NCI-H2171 treated with DMSO at 0.1 percent for 48 hours (cell line): ENCODE measurements at places on chromosomes 5 and 9.
A peak's percentile ranks its signal among the peaks of the same experiment; 100 is the strongest.

DNA sequence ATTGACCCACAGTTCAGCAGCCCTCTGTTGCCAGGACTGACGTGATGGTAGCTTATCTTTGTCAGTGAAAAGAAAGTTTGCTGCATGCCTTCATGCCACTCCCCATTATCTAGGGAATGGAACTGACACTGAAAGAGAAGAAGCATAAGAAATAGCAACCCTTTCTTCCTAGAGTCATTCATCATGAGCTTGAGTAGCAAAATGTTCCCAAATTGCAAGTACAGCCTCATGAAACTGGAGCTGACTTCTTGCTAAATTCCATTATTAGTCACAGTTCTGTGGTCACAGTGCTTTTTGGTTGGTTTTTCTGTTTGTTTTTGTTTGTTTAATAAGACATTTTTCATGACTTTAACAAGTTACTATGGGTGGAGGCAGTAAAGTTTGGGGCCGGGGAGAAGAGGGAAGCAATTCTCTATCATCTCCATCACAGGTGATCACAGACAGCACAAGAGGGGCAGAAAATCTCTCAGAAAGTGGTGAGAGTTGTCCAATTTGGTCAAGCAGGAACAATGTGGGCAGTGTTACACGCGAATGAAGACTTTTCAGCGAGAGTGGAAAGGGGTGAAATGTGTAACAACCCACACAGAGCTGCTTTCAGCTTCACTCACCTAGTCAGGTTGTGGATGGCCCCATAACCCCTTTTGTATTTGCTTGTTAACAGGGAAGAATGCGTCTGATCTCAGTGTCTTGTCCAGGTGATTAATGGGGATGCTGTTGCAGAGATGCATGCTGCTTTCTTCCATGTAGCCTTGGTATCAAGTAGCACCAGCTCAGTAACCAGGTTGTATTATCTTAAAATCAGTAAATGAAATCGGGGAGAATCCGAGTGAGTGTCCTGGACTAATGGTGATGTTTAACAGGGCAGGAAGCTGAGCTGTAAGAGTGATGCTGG is 440.4 kb downstream of the DMRT2 start:
- no peak for DNase-seq

DNA sequence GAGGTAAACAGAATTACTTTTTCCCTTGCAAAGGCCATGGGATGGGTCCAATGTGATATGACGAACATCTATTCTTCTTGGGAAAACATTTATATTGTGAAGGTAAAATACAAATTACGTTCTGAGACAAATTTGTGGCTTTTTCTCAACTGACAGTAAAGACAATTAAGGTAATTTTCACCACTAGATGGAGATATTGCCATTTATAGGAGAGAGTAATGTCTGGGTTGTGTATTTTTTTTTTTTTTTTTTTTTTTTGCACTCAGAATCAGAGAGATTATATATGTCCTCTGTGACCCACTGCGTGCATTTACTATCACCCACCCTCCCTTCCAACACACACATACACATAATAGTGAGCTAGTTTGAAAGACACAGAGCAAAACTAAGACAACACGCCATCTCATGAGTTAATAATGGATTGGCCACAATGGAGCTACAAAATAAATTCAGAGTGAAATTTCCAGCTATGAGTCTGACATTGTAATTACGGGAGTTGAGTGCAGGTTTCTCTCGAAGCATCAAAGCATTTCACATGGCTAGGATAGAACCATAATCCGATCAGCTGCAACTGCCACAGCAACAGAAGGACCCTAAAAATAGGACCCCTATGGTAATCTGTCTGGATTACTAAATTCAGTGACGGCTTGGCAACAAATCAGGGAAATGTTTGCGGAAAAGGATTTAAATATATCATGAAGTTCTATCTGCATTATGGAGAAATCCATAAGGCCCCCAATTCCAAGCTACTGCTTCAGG is 49.2 kb downstream of the ANXA1 start:
- DNase-seq = peak; percentile 41

GRCh38 chr5:38009749-38010358 is 170.0 kb upstream of the GDNF start:
- peak; percentile 68 for DNase-seq

GRCh38 chr5:155017610-155018009 is 4.1 kb downstream of the KIF4B start:
- no peak for DNase-seq

DNA sequence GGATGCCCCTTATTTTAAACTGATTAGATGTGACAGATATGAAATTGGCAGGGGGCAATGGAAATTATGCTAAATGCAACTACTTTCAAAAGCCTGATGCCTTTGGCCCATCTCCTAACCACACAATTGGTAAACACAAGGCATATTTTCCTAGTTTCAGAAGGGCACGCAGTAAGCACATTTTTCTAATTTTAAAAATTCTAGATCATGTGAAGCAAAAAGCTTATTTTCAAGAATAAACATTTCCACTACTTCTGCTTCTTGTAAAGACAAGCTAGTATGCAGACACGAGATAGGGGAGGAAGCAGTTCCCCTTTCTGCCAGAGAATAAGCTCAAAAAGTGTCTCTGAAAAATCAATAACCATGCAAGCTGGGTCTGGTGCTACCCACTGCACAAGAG is 67.7 kb downstream of the ABCA1 start:
- no peak for DNase-seq

- DNase-seq = no peak
Measured at GRCh38 chr5:149940941-149941644, 3.5 kb downstream of the PDE6A start.

DNA sequence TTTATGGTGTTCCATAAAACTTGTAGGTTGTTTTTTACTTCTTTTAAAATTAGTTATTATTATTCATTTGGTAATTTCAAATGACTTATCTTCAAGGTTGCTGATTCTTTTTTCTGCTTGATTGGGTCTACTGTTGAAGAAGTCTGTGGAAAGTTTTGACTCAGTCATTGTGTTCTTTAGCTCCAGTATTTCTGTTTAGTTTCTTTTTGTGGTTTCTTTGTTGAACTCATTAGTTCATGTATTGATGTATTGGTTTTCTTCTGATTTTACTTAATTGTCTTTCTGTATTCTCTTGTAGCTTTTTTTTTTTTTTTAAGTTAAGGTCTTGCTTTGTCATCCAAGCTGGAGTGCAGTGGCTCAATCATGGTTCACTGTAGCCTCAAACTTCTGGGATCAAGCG is 345.4 kb upstream of the MEF2C start:
- DNase-seq = no peak

DNA sequence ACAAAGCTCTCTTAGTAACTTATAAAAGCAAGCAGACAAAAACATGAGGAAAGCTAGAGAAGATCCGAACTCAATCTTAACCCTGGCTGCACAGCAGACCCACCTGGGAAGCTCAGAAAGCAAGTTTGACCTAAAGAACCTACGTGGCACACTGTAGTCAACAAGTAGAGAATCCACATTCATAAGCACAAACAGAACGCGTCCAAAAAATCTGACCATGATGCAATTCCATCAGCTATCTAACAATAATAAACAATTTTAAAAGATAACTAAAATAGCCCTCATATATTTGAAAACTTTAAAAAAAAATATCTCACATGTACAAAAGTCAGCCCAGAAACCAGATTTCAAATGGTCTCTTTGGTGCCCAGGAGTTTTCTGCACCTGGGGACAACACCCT is 4.6 kb downstream of the LMAN2 start:
- no peak for DNase-seq

- no peak for DNase-seq
Measured at GRCh38 chr5:171898386-171898785, 108.1 kb downstream of the FBXW11 start.

DNA sequence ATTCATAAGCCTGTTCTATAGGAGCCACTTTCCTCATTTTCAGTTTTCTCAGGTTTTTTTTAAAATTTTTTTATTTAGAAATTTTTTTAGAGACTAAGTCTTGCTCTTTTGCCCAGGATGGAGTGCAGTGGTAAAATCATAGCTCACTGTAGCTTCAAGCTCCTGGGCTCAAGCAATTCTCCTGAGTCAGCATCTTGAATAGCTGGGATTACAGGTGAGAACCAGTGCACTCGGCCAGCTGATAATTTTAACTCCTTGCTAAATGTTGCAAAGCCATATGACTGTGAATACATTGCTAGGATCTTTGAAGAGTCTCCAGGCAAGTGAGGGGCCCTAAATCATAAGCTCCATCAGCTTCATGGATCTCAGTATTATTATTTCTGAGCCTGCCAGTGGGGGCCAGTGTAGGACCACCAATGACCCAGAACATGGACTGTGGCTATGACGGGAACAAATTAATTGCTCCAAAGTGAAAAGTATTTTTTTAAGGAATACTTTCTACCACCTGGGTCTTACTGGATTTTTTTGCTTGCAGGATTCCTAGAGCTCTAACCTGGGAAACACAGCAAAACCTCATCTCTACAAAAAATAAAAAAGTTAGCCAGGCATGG is 5.7 kb upstream of the GAPVD1 start:
- DNase-seq = peak; percentile 47

GRCh38 chr5:74519161-74519571 is 121.4 kb downstream of the ENC1 start:
- no peak for DNase-seq

- no peak for DNase-seq
Measured at GRCh38 chr5:57805732-57806131, 323.1 kb upstream of the ACTBL2 start.

DNA sequence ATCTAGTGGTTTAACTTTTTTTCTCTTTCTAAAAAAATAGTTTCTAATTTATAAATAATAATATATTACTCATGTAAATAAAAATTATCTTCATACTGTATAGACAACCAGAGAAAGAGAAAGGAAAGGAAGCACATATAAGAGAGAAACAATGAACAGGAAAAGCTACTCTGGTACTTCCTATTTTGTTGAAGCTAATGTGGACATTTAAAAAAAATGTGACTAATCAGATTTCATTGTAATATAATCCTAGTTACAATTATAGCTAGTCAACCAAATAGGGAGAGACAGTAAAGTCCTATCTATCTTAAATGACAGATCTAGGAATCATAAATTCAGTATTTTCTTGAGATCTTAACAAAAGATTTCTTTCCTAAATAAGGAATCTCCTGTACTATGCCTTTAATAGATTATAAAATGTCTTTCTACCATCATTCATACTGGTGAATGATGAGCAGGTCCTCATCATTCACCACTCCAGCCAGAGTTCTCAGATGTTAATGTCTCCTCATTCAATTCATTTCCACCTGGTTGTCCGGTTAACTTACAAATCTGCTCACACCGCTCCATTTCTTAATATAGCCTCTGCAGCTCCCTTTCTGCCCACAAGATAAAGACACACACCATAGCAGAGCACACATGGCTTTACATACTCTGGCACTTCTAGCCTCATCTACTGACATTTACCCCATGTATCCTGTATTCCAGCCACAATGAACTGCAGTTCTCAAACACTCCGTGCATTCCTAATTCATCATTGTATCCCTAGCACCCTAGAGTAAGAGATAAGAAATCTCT is 30.9 kb downstream of the ZFR start:
- peak; percentile 24 for DNase-seq

DNA sequence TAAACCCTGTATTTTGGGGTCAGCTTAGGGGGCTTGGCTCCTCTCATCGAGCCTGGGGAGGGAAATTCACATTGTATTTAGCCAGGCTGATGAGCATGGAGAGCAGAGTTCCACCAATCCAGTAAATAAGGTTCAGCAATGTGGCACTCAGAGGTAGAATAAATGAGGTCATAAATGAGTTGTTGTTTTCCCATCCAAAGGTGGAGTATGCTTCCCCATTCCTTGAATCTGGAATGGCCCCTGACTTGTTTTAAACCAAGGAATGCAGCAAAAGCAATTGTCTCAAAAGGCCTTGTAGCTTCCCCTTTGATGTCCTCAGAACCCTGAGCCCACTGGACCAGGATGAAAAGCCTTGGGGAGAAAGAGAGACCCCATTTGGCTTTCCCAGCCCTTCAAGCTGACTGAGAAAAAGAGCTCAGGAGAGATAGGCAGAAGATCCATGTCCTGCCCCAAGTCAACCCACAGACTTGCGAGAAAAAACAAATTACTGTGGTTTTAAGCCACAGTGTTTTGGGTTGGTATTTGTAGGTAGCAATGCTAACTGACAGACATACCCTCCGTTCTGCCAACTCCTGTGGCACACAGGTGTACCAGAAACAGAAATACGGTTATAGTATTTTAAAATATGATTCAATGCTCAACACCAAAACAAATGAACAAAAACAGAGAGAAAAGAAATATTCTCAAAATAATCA is 566.0 kb upstream of the DMAC1 start:
- no peak for DNase-seq

DNA sequence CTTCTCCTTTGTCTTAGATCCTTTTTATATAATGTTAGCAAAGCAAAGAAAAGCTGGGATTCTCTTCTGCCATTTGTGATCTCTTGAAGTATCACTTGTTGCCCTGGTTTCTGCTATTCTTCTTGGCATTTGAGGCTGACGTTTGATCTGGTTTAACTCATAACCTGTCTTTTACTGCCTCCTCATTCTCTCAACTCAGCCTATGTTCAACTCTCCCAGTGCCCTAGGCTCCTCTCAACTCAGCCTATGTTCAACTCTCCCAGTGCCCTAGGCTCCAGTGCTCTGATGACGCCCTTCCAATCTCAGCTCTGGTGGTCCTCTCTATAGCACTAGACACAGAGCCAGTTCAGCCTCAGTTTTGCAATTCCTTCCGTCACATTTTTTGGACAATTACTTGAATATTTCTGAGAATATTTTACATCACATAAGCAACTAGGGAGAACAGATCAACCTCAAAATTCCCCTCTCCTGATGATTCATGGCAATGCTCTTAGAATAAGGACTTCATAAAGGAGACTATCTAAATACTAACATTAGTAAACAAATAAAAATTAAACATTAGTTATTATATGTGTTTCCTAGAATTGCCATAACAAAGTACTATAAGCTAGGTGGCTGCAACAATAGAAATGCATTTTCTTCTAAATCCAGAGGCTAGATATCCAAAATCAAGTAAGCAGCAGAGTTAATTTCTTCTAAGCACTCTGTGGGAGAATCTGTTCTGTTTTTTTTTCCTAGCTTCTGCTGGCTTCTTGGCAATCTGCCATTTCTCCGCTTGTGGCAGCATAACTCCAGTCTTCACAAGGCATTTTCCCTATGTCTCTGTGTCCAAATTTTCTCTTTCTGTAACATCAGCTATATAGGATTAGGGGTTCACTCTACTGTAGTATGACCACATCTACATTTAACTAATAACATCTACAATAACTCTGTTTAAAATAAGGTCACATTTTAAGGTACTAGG is 662.1 kb upstream of the FTMT start:
- peak; percentile 28 for DNase-seq

DNA sequence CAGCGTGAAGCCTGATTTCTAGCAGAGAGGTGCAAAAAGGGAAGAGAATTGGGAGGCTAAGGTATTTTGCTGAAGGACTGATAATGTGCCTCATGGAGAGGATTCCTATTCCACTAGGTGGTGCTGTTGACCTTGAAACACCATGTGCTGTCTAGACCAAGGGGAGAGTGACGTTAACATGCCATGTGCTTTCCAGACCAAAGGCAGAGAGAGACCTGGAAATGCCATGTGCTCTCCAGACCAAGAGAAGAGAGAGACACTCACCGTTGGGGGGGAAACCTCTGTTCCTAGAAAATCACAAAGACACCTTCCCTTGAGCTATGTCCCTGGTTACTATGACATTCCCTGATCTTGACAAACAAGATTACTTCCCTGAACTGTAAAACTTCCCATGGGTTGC is 286.0 kb upstream of the TUSC1 start:
- peak; percentile 22 for DNase-seq
